ENCODE measurements at places on chromosomes 2 and 18.

GRCh38 chr2:64787698-64788097 is 134.0 kb upstream of the SERTAD2 start:
- no peak for DNase-seq

GRCh38 chr2:23107327-23107941 is 277.5 kb upstream of the KLHL29 start:
- no peak for DNase-seq

- DNase-seq, result peak; percentile 64
Measured at GRCh38 chr2:207165121-207166038, at the start of gene KLF7. KLF7 (minus strand) TSS chr2:207165948; CDS start chr2:207165568, 380 bp downstream.

- peak; percentile 76 for DNase-seq
Measured at GRCh38 chr2:73175663-73176204, 26.6 kb upstream of the NOTO start.

GRCh38 chr2:46538393-46538792 is 59.0 kb downstream of the TMEM247 start:
- no peak for DNase-seq

GRCh38 chr2:153291718-153292117 is 186.8 kb downstream of the RPRM start:
- no peak for DNase-seq

- no peak for DNase-seq
Measured at GRCh38 chr2:190678444-190679162, 29.7 kb downstream of the NAB1 start.

DNA sequence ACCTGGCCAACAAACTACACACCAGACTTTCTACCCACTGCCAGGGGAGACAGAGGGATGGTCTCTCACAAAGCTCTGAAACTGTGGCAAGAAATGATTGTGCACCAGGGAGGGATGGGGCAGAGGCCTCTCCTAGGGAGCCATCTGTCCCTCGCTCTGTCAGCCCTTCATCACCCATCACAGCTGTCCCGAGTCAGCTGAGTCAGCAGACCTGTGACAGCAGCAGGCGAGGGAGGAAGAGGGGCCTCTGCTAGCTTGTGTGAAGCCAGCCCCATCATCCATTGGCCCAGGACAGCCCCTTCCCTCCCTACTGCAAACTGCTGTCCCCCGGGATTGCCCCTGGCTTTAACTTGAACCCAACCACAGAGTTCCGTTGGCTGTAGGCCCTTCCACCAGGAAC is 5.0 kb downstream of the SH2D6 start:
- no peak for DNase-seq

DNA sequence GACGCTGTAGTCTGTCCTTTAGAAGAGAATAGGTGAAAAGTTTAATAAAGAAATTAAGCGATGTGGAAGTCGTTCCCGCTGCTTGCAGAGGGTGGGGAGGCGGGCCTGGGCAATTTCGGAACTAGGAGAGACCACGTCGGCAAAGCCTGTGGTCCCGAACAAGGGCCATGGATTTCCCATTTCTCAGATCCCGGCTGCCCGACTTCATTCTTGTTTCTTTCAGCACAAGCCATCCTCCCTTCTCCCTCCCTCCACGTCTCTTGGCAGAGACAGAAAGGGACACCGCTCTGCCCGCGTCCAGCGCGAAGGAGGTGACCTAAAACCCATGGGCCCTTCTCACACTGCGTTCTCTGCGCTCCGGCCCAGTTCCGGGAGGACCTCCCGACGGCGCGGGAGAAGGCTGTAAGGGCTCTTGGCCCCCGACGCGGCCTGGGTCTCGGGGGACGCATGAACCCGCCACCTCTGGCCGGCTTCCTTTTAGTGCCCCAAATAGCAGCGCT is 2.2 kb upstream of the BCL2L11 start:
- DNase-seq, result peak; percentile 35

GRCh38 chr2:45328264-45328870 is 282.7 kb downstream of the SRBD1 start:
- no peak for DNase-seq

DNA sequence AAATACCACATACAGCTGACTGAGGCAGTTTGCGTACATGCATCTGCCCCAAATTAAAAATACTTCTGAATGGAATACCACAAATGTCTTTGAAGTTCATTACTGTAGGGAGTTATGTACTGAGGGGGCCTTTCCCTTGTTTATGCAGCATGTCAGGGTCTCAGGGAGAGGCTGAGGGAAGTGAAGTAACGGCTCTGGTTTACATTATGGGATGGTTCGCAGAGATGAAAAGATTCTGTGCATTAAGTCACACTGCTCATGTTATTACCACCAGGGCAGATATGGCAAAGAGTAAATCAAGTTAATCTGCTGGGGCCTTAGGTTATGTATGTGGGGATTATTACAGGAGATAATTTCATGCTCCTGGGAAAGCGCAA is 385.9 kb upstream of the RND3 start:
- no peak for DNase-seq

GRCh38 chr18:76338619-76339245 is 156.3 kb downstream of the ZNF516 start:
- no peak for DNase-seq

DNA sequence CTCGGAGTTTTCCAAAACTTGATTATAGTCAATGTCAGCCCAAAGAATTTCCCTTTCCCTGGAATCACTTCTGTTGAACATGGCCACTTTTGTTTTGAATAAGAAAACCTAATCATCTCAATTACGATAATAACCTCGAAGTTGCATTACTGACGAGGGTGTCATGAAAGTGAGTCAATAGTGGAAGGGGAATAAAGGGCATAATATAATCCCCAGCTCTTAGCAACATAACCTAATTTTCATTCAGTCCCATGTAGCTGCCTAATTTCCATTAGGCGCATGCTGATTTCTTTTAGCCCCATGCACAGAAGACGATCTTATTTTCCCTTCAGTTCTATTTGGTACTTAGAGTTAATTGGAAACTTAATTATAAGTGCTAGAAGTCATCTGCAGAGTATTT is 51.1 kb upstream of the RAPH1 start:
- no peak for DNase-seq

GRCh38 chr2:20588918-20589871 is 61.7 kb downstream of the HS1BP3 start:
- no peak for DNase-seq

DNA sequence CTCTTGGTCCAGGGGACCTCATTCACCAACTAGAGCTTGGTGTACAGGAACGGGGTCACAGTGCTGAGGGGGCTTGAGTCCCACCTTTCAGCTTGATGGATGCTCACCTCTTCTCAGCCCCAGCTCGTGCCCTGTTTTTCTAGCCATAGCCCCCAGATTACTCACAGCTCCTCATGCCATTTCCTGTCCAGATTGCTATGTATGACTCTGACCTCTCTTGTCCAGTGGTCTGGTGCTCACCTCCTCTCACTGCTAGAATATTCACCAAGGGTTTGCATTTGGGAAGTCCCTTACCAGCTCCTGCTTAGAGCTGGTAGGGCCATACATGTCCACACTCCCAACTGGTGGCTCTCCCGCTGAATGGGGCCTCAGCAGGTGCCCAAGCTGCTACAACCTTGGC is 5.9 kb downstream of the LBX2 start:
- no peak for DNase-seq

DNA sequence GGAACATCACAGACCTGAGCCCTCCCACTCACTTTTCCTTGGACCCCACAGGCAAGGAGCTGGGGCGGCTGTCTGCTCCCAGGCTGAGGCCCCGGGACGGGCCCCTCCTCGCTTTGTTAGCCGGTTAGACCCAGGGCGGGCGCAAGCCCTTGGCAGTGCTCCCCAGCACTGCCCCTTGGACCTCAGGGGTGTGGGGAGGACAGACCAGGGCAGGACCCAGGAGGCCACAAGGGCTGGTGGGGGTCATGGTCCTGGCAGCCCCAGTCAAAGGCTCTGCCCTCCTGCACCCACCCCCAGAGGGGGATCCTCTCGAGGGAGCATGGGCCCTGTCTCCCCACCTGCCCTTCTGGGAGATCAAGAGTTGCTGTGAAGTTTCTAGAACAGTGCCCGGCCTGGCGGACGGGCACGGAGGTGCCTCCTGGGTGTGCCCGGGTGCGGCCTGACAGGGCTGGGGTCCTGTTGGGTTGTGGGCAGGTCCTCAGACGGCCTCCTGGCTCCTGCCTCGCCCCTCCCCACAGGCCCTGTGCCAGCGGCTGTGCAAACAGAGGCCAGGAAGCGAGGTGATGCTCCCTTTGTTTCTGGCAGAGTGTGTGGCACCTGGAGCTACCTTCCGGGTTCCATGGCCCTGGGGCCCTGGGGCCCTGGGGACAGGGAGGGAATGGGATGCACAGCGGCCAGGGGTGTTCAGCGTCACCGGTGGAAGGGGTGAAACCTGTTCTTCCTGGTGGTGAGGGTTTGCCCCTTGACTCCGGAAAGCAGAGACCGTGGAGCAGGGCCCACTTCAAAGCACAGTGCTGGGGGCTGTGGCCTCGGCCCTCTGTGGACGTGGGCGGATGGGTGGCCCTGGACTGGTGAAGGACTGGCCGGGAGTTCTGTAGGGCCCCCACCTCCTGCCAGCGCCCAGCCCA is 2.9 kb upstream of the GAL3ST2 start:
- DNase-seq, result peak; percentile 15

DNA sequence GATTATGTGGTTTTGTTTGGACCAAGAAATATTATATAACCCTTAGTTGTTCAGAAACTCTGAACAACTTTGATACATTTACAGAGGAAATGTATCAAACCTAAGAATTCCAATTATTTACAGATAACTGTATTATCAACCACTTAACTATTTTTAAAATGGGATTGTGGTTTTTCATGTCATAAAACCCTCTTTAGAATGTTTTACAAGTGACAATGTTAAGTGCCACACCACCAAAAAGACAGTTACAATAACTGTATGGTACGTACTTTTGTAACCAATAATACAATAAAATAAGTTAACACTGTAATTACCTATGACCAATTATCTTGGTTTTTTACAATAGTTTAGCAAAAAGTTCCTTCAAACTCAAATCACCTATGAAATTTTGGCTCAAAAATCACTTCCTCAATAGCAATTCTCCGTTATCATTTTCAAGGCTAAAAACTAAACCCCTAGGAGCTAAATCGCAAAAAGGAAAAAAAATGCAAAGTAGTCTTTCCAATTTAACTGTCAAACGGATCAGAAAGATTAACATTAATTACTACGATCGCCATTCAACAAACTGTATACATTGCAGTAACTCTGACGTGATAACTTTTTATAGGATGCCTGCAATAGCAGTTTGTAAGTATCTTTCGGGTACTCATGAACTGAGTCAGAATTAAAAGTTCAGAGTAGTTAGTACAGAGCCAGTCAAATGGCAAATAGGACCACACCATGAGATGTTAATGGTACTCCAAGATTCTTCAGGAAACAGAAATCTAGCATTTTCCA is 1.5 kb downstream of the ROCK1 start:
- DNase-seq, result no peak

GRCh38 chr2:136060416-136060815 is 57.5 kb downstream of the CXCR4 start:
- no peak for DNase-seq

- no peak for DNase-seq
Measured at GRCh38 chr18:8773980-8774379, 68.6 kb downstream of the MTCL1 start.

- DNase-seq, result no peak
Measured at GRCh38 chr2:72210470-72210869, 62.8 kb upstream of the CYP26B1 start.

- no peak for DNase-seq
Measured at GRCh38 chr2:146527166-146527565, 1317.7 kb upstream of the ACVR2A start.

DNA sequence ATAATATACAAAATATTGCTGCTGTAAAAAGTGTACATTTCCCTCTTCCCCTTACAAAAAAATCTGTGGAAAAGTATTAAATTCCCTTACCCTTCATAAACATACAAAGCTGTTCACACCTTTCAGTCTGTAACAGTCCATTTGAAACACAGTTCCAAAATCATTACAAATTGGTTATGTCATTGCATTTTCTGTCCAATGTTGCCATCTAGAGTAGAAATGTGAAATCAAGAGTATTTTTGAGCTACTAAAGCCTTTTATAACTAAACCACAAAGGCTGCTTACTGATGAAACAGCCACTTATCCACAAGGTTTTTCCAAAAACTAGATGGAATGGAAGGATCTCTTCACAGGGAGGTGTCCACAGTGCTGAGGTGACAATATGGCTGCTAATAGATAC is 72.5 kb downstream of the SS18 start:
- no peak for DNase-seq

DNA sequence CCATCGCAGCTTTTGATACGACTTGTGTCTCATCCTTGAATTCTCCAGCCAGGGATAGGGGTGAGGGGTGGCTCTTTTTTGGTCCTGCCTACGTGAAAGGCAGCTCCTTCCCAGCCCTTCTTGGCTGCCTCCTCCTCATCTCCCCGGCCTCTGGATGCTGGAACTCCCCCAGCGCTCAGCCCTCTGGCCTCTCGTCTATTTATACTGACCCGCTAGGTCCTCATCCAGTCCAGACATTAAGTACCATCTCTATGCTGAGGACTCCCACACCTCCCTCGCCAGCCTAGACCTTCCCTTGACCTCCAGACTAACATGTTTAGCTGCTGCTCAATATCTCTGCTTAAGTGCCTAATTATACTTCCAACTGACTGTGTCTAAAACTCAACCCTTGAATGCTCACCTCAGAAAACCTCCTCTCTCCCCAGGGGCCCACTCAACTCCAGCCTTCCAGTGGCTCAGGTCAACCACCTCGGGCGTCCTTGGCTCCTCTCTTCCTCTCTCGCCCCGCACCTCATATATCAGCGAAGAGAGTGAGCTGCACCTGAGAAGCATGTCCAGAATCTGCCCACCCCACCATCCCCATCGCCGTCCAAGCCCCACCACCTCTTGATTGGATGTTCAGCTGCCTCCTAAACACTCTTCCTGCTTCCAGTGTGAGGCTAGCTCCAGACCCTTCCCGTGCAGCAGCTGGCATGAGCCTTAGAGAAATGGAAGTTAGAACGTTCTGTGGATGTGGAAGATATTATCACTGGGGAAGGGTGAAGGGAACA is 34.8 kb downstream of the TOGARAM2 start:
- DNase-seq, result no peak

DNA sequence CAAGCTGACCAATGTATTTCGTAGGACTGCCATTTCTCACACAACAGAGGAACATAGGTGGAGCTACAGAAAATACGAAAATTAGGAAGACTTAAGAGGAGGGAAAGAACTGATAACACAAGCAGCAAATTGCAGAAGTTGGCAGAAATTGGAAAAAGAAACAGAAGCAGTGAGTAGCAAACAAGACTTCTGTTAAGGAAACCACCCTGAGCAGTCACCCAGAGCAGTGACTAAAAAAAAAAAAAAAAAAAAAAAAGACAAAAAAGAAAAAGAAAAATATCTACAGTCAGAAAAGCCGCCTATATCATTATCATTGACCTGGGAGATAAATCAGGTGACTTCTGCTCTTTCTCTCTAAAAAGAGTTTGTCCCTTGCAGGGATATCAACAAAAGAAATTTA is 21.4 kb downstream of the STK17B start:
- DNase-seq, result no peak

DNA sequence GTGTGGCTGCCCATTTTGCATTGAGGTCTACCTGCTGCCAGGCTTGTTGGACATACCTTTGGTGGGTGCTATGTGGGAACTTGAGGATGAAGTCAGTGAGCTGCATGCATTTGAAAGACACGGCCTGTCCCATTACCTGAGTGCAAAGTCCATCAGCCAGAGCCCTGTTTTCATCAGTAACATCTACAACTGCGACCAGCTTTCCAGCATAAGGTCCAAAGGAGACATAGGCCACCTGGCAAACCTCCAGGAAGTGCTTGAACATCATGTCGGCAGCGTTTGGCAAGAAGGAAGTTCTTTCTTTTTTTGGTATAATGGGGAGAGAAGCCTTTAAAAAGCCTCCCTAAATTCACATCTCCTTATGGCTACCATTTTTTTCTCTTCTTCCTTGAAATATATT is 143.1 kb downstream of the FAM161A start:
- DNase-seq, result no peak

GRCh38 chr2:154189953-154190352 is 318.2 kb downstream of the GALNT13 start:
- DNase-seq, result no peak
